D721Med (cell line): ENCODE measurements at places on chromosomes 12 and 14.

- DNase-seq = no peak
Measured at GRCh38 chr14:51432302-51432948, 192.4 kb downstream of the TMX1 start.

GRCh38 chr12:91219919-91220318 is 37.3 kb upstream of the DCN start:
- DNase-seq = no peak

- DNase-seq = no peak
Measured at GRCh38 chr14:104392001-104392395, 187.6 kb upstream of the C14orf180 start.

DNA sequence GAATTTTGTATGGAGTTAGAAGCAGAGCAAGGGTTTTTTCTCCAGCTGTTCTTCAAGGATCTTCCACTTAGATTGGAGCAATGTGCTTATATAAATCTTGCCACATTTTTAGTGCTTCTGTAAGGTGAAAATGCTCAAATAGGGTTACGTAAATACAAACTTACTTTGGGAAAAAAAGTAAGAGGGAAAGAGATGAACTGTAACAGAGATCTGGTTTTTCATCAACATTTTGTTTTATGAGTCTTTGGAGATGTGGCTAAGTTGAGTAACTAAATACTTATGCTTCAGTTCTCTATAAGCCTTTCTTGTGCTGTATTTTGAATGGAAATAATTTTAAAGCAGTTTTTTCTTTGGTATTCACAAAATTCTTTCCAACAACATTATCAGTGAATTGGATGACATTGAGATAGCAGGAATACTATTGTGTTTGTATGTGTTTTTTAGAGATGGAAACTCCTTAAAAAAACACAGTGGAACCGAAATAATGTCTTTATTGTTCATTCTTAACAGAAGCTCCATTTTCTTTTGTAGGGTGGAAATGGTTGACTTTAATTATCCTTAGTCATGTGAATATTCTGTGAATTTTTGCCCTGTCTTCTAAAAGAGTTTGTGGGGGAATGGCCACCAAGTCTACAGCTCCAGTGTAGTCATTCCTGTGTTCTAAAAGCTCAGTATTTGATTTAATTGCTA is 45.7 kb downstream of the NPAS3 start:
- DNase-seq = no peak

- DNase-seq = no peak
Measured at GRCh38 chr12:70309348-70309747, 56.7 kb upstream of the KCNMB4 start.

DNA sequence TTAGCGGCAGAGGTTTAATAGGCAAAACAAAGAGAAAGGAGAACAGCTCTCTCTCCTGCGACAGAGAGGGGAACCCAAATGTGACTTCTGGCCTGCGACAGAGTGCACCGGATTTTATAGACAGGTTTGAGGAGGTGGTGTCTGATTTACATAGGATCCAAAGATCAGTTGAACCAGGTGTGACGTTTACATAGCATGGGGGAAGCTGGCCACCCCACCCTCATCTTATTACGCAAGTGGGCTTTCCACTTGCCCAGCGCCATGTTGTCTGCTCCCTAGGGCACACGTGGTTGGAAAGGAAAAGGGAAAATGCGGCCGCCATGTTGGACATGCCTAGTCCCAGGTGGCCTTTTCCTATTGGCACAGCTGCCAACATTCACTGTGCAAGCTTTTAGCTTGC is 17.4 kb downstream of the BCL2L14 start:
- DNase-seq = no peak

GRCh38 chr12:51730745-51731144 is 117.8 kb downstream of the FIGNL2 start:
- no peak for DNase-seq

- no peak for DNase-seq
Measured at GRCh38 chr12:121769831-121770301, 23.6 kb downstream of the RHOF start.

DNA sequence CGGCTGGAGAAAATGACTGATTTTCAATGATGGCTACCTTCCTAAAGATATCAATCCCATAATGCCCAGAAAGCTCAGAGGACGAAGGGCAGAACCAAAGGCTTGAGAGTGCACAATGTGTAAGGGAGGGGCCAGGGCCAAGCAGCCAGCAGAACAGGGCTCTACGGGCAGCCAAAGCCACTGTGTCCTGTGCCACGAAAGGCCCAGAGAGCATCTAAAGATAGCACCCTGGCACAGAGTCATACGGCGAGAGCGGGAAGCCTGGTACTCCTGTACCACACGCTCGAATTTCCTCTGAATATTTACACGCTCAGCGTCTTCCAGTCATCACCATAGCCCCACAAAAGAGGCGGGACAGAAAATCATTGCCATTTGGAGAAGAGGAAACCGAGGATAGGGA is 39.5 kb downstream of the PRMT8 start:
- no peak for DNase-seq

DNA sequence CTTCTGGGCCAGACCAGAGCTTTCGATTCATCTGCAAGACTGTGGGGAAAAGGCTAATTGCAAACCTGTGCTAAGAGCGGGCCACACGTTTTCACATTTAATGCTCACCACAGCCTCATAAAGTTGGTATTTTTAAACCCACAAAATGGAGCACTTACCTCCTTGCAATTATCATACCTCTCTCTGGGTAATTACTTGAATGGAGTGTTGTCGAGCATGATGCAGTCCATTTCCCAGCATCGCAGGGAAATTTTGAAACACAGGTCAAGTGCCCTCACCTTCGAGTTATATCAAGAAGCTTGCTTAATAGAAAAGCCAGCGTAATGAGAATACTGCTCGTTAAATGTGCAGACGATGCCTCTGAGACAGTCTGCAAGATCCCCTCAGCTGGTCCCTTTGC is 8.8 kb upstream of the IFI27L2 start:
- DNase-seq = no peak

GRCh38 chr12:130667421-130667960 is 48.6 kb downstream of the RIMBP2 start:
- DNase-seq = no peak

DNA sequence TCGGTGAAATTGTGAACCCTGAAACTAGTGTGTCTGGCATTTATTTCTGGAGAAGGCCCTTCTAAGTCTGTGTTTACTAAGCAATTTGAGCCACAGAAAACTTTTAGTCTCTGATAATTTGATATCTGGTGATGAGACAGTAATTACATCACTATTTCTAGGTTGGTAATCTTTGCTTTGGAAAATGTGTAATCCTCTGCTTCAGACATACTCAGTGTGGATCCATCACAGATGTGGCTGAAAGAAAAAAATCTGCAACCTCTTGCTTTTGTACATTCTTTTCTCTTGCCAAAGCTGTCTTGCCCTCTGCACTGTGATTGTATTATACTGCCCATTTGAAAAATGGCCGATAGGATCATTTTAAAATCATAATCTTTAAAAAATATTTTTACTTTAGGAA is 78.1 kb downstream of the PELI2 start:
- DNase-seq = no peak

GRCh38 chr14:70981000-70981952 is 74.0 kb downstream of the PCNX1 start:
- no peak for DNase-seq

- no peak for DNase-seq
Measured at GRCh38 chr12:64232196-64232595, 10.1 kb upstream of the KICS2 start.

- DNase-seq = no peak
Measured at GRCh38 chr12:42742716-42743115, 153.2 kb upstream of the PRICKLE1 start.

DNA sequence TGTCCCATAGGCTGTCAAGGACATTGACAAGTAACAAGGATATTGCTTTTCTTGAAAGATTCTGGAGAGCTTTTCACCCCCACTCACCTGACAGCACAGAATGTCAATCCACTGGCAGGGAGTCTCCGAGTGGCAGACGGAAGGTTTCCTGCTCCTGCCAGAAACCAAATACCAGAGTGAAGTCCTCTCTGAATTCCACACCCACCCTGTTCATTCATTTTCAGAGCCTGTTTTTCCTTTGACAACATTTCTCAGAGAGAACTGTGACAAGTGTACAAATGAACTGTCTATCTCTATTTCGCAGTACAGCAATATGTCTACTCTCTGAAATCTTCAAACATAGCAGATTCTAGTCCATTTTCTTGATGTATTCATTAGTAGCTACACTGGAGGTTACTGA is 26.2 kb upstream of the BICD1 start:
- no peak for DNase-seq

DNA sequence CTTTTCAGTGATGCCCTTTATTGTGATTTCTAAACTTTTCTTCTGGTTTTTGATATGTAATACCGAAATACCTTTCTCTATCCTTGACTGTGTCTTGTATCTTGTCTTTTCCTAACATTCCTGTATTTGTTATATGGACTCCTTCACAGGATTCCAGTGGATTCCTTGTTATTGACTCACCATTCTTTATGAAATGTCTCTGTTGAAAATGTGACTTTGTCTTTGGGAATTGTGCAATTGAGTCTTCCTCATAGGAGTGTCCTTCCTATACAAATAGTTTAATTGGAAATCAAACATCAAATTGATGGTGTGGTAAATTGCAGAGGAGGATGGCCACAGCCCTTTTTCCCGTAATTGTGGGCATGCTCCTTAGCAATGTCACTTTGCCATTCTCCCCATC is 296.6 kb upstream of the KITLG start:
- no peak for DNase-seq

DNA sequence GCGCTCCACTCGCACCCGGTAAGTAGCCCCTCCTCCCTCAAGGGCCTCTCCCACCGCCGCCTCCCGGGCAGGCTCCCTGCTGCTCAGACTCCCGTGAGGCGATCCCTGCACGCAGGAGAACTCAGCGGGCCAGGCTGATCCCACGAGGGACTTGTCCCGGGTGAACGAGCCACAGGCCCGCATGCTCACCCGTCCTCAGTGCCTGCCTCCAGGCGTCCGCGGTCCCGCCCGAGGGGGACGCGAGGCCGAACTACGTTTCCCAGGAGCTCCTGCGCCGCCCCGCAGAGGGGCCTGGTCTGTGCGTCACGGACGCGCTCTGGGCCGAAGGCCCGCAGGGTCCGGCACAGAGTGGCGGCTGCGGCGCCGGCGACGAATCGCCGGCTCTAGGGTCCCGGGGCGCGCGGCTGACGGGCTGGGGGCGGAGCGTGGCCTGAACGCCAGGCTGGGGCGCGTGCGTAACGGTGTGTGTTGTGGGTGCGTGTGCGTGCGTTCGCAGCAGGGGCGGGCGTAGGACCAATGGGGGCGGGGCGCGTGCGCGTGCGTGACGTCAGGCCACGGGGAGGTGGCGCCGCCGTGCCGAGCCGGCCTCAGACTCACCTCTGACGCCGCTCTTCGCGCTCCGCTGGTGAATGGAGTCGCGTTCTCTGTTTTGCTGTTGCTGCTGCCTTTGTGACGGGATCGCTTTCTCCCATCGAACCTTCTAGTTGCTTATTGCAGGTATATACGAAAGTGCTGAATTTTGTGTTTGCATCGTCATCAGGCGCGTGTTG is at the start of the genes ZNF10 and ZNF891:
Gene ZNF10, plus strand, starts transcription at position 590 of the 770 bp plus-strand sequence. CDS start 13,866 bp downstream, outside the sequence.
Gene ZNF891, minus strand, starts transcription at position 237 of the 770 bp plus-strand sequence. CDS start 8,356 bp downstream, outside the sequence.
- DNase-seq = peak; percentile 14

DNA sequence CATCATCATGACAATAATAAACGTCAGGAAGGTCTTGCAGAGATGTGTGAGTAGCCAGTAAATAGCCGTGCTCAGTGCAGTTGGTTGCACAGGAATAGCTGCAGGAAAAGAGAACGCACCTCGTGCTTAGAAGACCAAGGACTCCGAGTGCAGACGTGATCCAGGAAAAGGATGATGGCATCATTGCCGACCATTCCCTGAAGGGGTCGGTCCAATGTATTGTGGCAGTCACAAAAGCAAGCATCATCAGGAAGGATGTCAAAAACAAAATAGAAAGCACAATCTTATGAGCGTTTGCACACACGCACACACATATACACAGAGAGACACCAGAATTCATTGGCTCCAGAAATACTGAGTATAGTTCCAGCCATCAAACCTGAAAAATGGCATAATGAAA is 12.8 kb downstream of the DUSP6 start:
- DNase-seq = no peak

- no peak for DNase-seq
Measured at GRCh38 chr12:24902511-24903328, 46.2 kb downstream of the BCAT1 start.

GRCh38 chr12:101714877-101715444 is 17.5 kb downstream of the CHPT1 start:
- no peak for DNase-seq

DNA sequence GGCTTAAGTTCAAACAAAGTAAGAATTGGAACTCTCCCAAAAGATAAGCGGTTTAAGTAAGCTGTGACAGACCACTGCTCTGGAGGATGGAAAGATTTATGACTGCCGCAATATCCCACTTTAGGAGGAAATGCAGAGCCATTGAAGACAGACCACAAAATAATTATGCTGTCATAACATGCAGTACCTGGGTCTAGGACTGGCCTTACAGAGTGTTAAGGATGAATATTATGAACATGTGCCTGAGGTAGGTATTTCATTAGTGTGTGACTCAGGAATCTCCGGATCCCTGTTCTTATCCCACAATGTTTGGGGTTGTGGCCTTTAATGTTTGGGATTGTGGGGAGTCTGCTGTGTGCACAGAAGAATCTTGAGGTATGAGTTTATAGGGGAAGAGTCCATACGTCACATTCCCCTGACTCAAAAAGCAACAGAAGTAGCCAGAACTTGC is 114.9 kb downstream of the SAMD4A start:
- DNase-seq = no peak

DNA sequence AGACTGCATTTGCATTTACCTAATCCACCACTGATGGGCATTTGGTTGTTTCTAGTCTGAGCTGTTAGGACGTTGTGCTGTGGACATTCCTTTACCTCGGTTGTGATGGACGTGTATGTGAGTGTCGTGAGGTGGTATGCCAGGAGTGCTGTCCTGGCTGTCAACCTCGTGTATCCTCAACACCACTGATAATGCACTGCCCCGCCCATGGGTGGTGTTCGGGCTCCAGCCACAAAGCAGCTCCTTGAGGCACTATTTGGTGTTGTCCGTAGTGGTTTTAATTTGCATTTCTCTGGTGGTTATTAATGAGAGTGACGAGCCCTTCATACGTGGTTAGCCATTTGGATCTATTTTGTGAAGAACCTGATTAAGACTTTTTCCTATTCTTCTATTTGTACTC is 87.6 kb downstream of the PPP2R5C start:
- DNase-seq = no peak

- DNase-seq = no peak
Measured at GRCh38 chr12:83954071-83954789, 958.4 kb downstream of the SLC6A15 start.

- no peak for DNase-seq
Measured at GRCh38 chr12:39300799-39301198, 142.1 kb downstream of the KIF21A start.

DNA sequence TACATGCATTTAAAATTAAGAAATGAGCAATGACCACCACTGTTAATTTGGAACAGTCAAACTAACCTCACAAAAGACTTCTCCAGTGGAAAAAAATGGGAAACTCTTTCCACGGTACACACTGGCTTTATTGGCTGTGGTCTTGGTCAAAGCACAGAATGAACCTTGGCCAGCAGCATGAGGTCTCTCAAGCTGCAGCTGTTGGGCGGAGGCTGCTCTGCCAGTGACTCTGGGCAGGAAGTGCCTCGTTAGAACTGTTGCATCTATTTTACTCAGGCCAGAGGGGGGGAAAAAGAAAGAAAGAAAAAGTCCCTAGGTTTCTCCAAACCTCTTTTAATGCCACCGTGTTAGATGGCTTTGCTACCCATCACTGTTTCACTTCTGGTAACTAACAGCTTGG is 279.8 kb upstream of the DIO2 start:
- DNase-seq = no peak
